NCI-H2171 (cell line): ENCODE measurements at places on chromosomes 7 and 10.
A peak's percentile ranks its signal among the peaks of the same experiment; 100 is the strongest.

DNA sequence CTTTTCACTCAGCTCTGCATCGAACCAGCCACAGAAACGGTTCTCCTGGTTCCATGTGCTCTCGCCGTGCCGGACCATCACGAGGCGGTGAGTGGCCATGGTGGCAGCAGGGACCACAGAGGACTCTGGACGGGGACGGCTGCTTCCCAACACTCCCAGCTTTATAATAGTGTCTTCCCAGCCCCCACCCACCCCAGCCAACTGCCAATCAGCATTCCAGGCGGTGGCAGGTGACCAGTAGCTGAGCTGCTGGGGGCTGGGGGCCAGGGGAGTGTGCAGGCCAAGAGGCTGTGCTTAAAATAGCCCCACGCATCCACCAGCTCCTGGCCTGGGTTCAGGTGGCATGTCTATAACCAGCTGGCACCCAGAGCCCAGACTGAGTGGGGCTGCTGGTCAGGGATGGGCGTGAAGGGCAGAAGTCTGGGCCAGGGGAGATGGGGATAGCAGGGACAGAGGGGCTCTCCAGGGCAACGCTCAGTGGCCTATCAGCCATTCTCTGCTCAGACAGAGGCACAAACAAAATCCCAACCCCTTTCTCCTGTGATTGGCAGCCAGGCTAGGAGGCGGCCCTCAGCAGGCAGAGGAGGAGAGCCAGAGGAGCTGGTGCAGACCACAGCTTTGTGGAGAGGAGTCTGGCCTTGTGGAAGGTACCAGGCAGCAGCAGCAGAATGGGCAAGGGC is at the start of gene PGAM2:
Gene PGAM2, minus strand, starts transcription at position 137 of the 680 bp plus-strand sequence. Its CDS starts 38 bp downstream, at position 99.
- DNase-seq: no peak

DNA sequence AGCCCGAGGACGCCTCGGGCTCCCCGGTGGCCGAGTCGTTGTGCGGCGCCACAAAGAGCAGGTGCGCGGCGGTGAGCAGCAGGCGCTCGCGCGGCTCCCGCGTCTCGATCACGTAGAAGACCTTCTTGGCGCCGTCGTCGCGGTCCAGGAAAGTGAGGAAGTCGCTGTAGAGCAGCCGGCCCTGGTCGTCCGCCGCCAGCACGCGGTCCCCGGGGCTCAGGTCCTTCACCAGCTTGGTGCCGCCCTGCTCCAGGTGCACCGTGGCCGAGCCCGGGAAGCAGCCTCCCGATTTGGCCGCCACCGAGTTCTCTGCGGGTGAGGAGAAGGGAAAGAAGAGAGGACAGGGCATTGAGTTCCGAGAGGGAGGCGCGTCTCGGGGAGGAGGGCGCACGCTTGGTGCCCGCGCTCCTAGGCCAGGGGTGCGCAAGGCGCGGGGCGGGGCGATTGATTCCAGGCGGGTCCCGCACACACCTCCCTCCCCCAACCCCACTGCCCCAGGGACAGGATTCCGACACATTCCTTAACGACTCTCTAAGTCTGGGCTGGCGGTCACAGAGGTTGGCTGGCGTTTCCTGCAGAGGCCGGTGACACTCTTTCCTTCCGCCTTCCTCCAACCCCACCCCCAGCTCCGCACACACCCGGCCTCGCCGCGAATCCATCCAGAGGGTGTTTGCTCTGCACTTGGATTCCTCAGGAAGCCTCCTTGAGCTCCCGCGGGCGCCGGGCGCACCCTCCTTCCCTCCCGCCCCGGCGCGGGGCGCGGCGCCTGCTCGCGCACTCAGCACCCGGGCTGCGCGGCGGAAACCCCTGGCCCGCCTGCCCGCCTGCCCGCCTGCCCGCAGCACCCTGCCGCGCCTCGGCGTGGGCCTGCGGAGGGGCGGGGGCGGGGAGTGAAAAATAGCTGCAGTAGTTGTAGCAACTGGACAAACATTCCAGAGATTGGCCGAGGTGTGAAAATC is 8.6 kb downstream of the SHH start:
- DNase-seq: no peak

GRCh38 chr10:2026936-2027335 is 289.6 kb upstream of the ADARB2 start:
- no peak for DNase-seq

- DNase-seq: no peak
These were observed 213.9 kb upstream of the LRRN3 start for GRCh38 chr7:110877016-110877415.

DNA sequence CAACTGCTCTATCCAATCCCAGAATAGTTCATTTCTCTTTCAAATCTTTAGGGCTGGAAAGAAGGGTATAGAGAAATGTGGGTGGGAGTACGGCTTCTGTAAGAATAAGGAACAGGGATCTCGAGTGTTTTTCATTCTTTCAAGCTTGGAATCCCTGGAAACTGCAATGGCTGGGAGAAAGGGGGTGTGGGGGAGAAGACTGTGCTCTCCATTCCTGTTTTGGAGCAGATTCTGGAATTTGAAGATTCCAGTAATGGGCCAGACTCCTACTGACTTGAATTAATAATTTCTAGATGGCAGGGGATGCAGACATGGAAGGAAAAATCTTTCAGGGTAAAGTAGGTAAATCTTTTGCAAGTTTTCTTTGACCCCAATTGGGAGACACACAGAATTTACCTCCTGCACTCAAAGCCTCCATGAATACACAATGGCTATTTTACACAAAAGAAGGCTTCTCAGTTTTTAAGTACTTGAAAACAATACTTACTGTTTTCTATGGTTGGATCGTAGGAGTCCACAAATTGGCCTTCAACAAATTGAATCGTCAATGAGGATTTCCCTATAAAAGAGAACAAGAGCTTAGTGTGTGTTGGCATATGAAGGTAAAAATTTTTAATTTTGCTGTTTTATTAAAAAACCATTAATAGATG is 29.1 kb downstream of the RHEB start:
- DNase-seq: no peak

DNA sequence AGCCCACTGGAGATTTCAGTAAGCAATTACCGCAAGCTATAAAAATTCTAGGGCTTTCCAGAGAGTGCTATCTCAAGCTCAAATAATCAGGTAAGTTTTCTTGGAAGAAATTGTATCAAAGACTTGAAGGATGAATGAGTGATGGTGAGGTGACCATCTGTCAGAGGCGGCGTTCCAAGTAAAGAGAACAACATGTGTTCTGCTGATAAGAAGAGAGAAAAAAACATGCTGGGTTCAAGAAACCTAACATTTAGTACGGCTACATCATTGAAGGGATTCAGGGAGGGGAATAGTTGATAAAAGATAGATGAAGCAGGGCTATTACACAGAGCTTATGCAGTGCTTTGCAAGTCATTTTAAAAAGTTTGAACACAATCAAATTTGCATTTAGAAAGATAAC is 100.7 kb downstream of the GNAI1 start:
- DNase-seq: peak; percentile 23

GRCh38 chr7:94394437-94395140 is at the start of gene COL1A2:
Gene COL1A2, plus strand, starts transcription at chr7:94394895. Its CDS starts 137 bp downstream, at chr7:94395032.
- no peak for DNase-seq

- no peak for DNase-seq
These were observed 21.1 kb downstream of the ZNF775 start for GRCh38 chr7:150400008-150400787.

DNA sequence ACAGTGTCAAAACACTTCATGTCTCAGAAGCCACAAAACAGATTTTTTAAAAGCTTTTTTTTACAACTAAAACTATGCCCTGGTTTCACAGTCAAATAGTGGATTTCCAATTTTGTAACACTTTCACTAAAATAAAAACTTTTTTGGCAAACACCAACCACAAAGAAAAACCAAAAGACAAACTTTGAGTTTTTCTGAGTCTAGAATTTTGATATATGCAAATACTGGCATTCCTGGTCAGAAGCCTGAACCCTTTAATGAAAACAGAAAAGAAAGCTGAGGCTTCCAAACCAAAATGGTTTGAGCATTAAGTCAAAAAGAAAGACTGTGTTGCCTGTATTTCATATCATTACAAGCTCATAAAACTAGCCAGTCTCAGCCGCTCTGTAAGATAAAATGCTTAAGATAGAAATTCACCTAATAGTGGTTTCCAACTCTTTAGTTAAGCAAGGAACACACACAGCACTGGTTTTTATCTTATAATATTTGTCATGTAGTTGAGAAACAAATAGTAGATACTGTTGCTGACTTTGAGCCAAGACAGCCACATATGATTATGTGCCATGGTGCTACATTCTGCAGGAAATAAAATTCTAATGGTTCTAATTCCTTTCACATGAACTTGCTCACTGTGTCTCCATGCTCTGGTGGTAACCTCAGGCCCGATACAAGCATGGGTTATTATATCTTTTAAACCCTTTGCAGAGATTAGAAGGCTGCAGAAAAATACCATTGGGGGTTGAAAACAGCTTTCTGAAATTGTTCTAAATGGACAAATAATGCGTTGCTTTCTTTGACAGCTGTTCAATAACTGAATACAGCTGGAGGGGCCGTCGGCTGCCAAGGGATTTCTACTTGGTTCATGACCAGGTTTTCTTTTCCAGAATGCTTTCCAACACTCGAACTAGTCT is 49.4 kb downstream of the FAM171A1 start:
- DNase-seq: no peak

DNA sequence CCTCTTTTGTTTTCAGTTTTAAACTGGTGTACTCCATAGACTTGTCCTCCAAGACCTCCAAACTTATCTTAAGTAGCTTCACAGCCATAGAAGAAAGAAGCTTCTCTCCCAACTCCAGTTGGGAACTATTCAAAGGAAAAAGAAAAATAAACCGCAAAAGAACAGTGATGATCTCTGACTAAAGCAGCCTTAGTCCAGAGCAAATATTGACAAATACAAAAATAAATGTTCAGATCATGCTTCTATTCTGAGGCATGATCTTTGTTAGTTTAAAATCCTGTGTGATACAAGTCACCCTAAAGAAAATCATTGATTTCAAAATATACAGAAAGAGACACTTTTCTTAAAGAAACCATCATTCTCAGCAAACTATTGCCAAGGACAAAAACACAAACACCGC is 373.0 kb upstream of the SMIM30 start:
- DNase-seq: no peak

- DNase-seq: no peak
These were observed 147.9 kb downstream of the ZNF438 start for GRCh38 chr10:30883751-30884150.

DNA sequence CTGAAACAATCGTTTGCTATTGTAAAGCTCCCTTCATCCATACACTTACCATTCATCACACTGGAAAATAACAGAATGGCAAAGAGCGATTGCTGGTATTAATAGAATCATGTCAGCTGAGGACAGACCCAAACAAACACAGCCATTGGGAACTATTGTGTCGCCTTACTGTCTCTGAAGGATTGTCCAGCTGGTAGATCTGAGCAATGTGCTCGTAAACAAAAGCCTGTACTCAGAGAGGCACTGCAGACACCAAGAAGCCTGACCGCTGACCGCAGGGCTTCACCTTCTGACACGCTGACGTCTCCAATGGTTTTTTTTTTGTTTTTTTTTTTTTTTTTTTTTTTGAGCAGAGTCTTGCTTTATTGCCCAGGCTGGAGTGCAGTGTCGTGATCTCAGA is 151.0 kb upstream of the FRMD4A start:
- DNase-seq: no peak

GRCh38 chr10:92747600-92747999 is 57.8 kb downstream of the HHEX start:
- no peak for DNase-seq

DNA sequence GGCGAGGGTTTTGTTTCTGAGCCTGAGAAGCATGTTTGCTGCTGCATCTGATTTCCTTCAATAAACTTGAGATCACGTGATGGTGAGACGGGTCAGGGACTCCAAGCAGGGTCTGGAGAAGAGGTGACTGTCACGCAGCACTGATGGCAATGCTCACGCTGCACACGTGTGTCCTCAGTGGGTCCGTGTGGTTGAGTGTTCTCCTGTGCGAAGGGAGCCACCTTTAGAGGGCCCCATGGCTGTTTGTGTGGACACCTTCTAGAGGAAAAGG is 100.4 kb downstream of the WDR37 start:
- no peak for DNase-seq

- DNase-seq: no peak
These were observed 188.9 kb upstream of the CDK1 start for GRCh38 chr10:60589376-60589775.

- no peak for DNase-seq
These were observed 27.9 kb upstream of the R3HCC1L start for GRCh38 chr10:98106531-98106930.
